ENCODE measurements at places on chromosomes 4 and X.

DNA sequence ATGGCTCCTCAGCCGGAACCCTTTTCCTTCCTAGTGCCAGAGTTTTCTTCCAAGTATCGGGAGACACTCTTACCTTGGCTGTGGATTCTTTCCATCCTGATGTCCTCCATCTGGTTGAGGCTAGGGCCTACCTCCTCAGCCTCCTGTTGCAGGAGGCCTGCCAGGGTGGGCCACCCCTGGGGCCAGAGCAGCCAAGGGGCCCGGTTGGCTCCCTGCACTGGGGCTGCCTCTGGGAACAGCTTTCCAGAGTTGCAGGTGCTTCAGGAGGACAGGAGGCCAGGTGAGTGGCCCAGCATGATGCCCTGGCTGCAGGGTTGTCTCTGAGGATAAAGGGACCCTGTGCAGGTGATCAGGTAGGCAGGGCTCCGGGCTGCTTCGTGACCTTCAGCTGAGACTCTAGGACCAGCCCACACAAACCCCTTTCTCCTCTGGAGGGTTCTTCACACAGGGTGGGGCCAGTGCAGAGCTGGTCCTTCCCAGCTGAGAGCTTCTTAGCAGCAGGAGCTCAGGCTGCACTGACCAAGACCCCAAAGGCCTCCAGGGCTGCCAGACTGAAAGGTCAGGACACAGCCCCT is 5.3 kb upstream of the GPR78 start:
- DNase-seq: no peak

DNA sequence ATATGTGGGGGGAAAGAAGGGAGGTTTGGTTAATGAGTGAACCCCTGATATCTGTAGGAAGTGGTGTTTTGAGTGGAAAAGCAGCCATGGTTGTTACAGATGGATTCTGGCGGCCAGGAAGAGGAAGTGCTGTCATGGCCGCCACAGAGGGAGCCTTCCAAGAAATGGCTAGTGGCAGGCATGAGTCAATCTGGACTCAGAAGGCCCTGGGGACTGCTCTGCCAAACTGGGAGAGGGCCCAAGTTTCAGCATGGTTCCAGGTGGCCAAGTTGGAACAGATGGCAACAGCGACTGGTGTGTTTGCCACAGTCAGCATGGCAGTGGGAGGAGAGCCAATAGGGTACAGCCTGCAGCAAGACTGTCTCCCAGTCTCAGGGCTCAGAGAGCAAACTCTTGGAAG is 32.5 kb downstream of the ETDB start:
- no peak for DNase-seq

DNA sequence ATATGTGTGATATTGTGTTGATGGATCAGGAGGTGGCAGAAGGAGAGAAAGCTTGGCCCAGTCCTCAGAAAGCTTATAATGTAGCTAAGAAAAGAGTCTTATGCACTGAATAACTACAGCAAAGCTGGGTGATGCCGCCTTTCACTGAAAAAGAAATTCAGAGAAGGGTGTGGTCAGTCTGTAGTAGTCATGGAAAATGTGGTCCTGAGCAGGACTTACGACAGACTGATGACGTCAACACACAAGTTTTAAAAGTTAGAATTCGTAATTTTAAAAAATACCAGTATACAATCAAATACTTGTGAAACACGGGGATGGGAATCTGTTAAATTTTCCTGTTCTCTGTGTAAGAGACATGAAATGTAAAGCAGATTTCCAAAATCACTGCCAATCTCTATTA is 87.0 kb upstream of the RAPGEF2 start:
- no peak for DNase-seq

GRCh38 chr4:55682295-55682694 is 46.2 kb upstream of the NMU start:
- no peak for DNase-seq

DNA sequence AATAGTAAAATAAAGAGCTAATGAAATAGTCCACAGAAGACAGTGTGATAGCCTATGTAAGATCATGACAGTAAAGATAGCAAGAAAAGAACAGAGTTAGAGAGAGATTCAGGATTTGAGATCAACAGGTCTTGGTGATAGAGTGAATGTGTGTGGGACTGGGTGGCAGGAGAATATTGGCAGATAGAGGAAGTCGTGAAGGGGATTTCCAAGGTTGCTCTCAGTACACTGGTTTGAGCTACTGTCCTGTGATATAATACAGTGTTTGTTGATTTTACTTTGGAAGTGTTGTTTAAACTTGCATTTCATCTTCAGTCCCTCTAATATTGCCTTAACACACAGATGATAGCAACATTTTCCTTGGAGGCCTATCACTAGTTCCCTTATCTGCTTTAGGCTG is 44.1 kb downstream of the DTHD1 start:
- DNase-seq: no peak

- no peak for DNase-seq
These were observed 435.8 kb downstream of the SPRY1 start for GRCh38 chr4:123832173-123833026.

- no peak for DNase-seq
These were observed 40.3 kb downstream of the ZCCHC13 start for GRCh38 chrX:74344280-74344622.

- DNase-seq: no peak
These were observed 7.7 kb upstream of the SLC10A6 start for GRCh38 chr4:86856896-86857295.

DNA sequence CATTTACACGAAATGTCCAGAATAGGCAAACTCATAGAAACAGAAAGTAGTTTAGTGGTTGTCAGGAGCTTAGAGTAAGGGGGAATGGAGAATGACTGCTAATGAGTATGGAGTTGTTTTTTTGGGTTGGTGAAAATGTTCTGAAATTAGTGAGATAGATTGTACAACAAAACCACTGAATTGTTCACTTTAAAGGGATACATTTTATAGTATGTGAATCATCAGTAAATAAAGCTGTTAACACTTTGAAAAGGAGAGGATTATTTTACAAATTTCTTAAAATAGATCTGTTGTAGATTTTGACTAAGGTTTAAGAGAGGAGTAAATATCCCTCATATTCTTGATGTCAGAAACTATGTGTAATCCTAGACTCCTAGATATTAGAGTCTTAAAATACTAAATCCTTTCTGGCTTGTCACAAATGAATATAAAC is 82.7 kb downstream of the RAPGEF2 start:
- DNase-seq: no peak

DNA sequence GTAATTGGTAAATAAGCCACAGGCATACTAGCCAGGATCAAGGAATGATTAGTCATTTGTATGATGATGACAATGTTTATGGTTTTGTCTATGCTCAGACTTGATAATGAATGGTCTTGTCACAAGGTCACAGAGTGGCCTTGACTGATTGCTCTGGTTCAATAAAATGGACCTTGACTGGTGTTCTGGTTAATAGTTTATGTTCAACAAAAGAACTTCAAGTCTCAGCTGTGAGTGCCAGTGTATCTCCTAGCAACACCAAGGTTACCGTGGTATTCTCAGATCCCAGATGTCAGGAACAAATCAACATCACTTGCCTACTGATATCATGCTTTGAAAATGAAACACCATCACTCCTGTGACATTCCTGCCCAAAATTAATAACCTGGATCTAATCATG is 16.3 kb upstream of the LRAT start:
- DNase-seq: no peak

DNA sequence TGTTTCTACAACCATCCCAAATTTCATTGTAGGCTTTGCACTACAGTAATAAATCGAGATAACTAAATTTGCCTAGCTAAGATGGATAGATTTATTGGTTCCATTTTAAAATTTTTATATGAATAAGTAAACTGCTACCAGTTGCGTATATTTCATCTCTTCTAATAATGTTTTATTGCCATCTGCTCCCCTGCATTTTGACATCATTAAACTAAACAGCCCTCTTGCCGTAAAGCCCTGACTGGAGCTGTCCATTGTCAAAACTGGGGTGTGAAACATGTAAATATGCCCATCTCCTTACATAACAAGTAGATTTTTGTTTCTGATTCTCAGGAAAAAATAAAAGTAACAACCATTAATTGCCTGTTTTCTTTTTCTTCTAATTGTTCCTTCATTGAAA is 130.8 kb upstream of the BMPR1B start:
- no peak for DNase-seq

- DNase-seq: no peak
These were observed 68.7 kb upstream of the PRDX4 start for GRCh38 chrX:23598575-23598974.

DNA sequence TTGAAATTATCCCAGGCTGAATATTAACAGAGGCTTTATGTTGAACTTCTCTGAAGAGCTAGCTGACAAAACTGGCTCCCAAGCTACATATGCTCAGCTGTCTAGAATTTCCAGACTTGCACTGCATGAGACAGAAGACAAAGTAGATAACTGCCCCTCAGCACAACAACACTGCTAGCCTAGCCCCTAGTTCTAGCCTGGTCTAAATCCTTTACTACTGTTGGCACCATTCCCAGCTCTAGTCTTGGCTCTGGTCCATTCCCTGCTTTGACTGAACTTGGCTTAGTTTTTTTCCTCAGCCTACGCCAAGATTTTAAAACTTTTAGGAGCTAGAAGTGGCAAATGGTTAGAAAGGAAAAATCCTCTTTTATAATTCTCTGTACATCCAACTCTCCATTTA is 7.6 kb upstream of the OPHN1 start:
- no peak for DNase-seq

- DNase-seq: no peak
These were observed 185.5 kb downstream of the MGST2 start for GRCh38 chr4:139851133-139851532.

DNA sequence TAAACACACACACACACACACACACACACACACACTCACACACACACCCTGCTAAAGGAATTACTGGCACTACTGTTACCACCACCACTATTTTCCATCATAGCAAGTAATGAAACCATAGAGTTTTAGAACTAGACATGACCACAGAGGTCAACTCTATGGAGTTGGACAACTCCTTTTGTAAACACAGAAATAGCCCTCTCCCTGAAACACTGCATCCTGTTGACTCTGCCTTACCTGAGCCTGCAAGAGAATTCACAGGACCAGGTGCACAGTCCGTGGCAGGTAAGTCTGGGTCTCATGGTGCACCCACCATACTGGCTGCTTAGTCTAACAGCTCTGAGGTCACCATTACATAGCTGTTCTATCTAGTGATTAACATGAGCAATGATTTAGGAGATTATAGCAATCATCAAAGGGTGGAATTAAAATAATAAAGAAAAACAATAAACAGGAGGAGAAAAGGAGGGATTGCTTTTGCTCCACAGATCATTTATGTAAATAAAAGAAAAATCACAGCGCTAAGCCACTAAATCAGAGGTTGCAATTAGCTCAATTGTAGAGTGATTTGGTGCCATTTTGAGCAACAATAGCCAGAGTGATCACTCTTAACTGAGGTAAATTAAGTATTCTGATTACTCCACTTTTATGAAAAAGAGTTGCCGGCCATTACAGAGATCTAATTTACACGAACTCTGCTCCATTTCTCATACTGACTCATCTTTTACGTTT is 340.0 kb upstream of the RASGEF1B start:
- DNase-seq: no peak

GRCh38 chr4:13530823-13531624 is 13.3 kb downstream of the NKX3-2 start:
- no peak for DNase-seq

DNA sequence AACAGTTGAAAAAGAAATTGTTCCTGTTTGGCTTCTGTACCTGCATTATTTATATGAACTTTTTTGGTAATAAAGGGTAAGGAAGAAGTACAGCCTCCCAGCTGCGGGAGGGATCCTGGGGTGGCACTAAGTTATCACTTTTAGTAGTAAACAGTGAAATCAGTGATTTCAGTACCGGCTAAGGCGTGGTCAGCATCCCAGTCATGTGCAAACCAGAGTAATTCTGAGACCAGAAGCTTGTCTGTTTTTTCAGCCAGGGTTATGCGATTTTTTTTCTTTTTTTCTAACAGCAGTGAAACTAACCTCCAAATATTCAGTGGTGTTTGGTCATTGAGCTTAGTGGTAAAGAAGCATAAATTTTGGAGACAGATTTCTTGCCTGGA is 3.3 kb downstream of the EGF start:
- DNase-seq: no peak

- no peak for DNase-seq
These were observed 63.7 kb upstream of the TLR2 start for GRCh38 chr4:153620352-153620751.

DNA sequence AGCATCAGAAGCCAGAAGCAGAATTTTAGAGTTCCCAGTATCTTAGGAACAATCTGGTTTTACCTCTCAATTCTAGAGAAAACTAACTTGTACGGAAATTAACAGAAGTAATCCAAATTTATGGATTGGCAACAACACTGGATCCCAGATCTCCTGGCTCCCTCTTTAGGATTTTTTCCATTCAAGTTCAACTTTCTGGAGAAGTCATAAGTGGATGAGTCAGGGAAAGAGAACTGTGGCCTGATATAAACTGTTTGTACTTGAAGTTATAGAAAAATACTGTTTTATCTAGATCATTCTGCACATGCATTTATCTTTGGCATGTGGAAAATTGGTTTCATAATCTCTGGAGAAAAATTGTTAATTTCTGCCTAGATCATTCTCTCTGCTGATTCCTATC is 380.4 kb downstream of the PCDH7 start:
- DNase-seq: no peak

- no peak for DNase-seq
These were observed 296.3 kb upstream of the KLF3 start for GRCh38 chr4:38367642-38368174.
